ENCODE measurements at places on chromosomes 4 and X.
A peak's percentile ranks its signal among the peaks of the same experiment; 100 is the strongest.

DNA sequence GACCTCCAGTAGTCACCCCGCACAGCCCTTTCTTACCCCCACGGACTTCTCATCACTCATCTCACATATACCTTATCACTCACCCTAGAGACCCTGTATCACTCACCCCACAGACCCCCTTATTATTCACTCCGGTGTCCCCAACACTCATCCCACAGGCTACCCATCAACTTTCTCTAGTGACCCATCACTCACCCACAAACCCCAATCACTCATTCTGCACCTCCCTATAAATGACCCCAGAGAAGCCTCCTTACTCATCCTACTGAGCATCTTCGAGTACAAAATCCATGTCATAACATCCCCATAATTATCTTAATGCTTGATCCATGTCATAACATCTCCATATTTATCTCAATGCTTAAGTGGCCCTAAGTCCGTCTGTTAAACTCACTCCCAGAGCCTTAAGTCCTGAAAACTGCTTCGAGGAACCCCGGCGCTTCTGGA is 934 bp downstream of the ZNF41 start:
- DNase-seq = no peak

DNA sequence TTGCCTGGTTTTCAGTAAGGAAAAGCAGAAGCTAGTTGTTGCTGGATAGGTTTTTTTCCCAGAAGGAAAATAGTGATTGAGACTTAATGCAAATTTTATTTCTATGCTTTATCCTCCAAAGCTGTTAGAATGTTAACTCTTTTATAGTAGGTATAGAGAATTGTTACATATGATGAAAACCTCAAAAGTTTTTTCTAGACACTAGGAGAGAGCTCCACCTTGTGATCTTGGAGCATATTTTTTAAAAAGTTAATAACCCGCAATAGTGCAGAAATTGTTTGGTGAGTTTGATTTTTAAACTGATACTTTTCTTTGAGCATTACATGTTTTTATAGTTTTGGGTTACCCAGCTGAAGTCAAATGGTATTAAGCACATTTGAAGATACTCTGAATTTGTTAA is 56.5 kb downstream of the STAG2 start:
- DNase-seq = no peak

DNA sequence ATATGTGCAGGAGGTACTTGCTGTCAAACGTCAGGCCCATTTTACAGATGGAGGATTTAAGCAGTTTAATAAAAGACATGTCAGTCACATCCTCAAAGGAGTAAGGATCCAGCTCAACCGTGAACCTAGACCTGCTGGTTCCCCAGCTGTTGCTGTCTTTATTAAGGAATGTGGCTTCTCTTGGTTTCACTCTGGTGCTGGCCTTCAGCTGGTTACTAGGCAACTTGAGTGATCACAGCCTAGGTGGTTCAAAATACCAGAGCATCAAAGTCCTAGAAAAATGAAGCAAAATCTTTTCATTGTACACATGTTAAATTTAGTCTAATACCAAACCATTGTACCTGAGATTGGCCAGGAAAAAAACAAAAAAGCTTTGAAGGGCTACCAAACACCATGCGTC is 32.7 kb upstream of the GLRA2 start:
- no peak for DNase-seq

- peak; percentile 80 for DNase-seq
Measured at GRCh38 chr4:4430492-4431195, 43.7 kb downstream of the NSG1 start.

DNA sequence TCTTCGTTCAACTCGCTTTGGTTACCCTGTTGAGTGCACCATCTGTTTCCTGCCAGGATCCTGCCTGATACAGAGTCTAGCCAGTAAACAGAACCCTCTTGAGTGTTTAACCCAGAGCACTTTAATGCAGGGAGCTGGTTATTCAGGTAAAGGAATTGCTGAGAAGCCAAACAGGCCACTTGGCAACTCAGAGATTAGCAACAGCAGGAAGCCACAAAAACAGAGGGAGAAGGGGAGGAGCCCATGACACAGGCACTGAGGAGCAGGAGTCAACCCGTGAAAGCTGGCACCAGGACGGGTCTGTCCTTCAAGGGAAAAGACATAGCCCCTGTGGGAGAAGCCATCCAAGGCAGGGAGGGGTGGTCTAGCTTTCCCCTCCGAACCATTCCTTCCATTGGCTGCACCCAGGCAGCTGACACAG is 641.4 kb downstream of the ZNF674 start:
- DNase-seq = no peak

DNA sequence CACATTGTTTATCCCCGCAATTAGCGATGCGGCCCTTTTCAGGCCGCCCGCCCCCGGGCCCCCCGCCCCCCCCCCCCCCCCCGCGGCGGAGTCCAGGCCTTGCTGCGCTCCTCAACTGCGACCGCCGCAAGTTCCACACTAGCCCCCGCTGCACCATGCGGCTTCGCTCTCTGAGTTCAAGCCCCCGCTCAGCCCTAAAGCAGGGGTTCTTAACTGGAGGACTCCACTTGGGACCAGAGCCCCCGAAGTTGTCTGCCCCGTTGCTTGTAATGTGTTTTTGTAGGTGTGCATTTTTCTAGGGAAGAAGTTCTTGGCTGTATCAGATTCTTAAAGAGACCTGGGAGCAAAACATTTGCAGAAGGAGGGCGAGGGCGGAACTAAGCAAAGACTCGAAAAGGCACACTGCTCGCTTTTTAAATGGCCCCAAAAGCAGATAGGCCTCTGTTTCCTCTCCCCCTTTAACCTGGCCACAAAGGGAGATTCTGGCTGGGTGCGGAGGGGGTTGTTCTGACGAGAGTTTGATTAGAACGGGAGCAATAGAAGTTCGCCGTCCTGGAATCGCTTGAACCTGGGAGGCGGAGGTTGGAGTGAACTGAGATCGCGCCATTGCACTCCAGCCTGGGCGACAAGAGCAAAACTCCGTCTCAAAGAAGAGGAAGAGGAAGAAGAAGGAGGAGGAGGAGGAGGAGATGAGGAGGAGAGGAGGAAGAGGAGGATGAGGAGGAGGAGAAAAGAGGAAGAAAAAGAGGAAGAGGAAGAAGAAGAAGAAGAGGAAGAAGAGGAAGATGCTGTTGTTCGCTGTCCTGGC is 2.3 kb upstream of the MSX1 start:
- DNase-seq = no peak

- no peak for DNase-seq
Measured at GRCh38 chrX:37809970-37810369, 30.1 kb downstream of the CYBB start.

- no peak for DNase-seq
Measured at GRCh38 chrX:103467887-103468286, 51.4 kb downstream of the RAB40A start.

DNA sequence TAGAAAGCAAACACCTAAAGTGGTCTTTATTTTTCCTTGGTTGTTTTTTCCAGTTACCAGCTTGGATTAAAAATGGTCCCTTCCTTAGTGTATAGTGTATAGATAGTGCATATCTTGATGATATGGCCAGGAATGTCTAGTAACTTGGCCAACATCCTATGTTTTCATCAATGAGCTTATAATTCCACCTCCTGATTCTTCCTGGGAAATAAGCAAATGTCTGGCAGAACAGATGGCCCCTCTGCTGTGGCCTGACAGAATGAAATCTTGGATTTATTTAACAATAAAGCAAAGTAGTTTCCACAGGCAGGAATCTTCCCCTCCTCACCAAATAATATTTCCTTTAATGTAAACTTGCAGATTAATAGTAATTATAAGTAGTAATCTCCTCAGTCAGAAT is 6.1 kb downstream of the SCARB2 start:
- no peak for DNase-seq

GRCh38 chr4:5192271-5192670 is 141.0 kb downstream of the STK32B start:
- no peak for DNase-seq

DNA sequence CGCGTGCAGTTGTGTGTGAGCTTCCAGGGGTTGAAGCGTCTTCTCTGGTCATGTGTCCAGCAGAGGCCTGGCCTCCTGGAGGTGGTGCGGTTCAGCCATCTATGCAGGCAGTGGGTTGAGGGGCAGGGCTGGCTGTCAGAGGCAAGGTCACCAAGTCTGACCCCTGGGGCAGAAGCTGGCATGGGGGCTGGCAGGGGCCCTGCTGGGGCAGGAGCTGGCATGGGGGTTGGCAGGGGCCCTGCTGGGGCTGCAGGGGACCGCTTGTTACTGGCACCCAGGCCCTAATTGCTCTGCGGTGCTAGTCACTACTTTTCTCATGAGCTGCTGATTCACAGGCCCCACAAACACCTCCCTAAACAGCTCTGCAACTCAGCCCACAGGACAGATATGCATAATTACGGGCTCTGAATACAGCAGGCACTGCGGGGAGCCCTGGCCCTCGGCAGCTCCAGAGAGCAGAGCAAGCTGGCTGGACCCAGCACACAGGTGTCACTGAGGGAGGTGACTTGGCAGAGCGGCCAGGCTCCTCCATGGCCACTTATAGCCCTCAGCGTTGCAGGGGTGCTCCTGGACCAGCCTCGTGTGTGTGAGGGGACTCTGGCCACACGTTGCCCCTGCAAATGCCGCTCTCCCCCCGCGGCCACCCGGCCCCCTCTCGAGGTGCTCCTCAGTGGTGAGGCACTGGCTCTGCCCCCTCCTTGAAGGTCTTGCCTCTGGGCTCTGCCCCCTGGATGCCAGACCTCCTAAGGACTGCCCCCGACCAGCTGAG is 32.7 kb downstream of the CPLX1 start:
- DNase-seq = peak; percentile 14

DNA sequence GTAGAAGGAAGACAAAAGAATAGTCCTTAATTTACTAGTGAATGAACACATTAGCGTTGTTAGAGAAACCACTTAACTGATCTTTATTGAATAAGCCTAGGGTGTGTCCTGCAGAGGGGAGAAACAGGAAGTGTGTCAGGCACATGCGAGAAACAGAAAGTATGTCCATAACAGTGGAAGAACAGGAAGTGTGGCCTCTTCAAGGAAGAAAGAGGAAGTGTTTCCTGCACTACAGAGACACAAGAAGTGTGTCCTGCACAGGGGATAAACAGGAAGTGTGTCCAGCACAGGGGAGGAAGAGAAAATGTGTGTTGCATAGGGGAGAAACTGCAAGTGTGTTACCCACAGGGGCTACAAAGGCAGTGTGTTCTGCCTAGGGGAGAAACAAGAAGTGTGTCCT is 539.6 kb upstream of the PRKX start:
- no peak for DNase-seq

- no peak for DNase-seq
Measured at GRCh38 chr4:143313996-143314395, 22.7 kb upstream of the GAB1 start.

- no peak for DNase-seq
Measured at GRCh38 chr4:85952972-85953650, 406.7 kb downstream of the MAPK10 start.

GRCh38 chr4:37821953-37822605 is 4.4 kb upstream of the PGM2 start:
- DNase-seq = no peak

DNA sequence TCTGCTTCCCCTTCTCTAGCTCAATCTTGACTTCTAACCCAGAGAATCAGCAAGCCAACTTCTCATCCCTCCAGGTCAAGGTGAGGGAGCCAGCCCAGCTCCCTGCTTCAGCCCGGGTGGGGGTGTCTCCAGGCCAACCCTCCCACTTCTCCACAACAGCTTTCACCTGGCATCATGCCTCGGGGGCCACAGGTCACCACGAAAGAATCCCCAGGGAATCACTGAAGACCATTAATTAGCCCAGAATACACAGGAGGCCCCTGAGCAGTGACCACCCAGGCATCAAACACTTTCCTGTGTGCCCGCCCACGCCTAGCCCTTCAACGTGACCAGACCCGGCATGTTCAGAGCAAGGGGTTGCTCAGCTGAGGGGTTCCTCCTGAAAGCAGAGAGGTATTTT is 646.7 kb downstream of the BCOR start:
- DNase-seq = no peak

- no peak for DNase-seq
Measured at GRCh38 chr4:172061204-172061603, 248.0 kb downstream of the GALNTL6 start.

GRCh38 chr4:19254486-19254885 is 997.2 kb upstream of the SLIT2 start:
- DNase-seq = no peak

DNA sequence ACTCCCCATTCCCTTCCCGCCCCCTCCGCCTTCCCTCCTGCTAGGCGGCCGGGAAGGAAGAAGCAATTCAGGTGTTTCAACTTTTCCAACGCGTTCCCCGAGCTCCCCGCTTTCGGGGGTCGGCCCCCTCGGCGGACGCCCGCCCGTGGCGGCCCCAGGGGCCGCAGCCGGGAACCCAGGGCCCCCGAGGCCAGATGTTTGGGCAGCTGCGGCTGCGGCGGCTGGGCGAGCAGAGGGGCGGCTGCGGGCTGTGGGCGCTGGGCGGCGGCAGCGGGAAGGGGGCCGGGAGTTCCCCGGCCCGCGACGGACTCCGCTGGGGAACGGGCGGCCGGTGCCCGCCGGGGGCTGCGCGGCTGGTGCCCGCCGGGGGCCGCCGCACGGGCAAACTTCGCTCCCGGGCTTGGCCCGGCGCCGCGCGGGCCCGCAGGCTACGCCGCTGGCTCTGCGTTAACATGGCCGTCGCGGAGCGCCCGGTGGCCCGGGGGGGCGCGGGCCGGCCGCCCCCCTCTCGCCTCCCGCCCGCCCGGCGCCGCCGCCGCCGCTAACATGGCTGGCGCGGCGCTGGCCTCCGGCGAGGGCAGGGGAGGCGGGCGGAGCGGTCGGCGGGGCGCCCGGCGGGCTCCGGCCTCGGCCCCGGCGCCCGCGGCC is 510 bp downstream of the HMGB3 start:
- DNase-seq = peak; percentile 58

DNA sequence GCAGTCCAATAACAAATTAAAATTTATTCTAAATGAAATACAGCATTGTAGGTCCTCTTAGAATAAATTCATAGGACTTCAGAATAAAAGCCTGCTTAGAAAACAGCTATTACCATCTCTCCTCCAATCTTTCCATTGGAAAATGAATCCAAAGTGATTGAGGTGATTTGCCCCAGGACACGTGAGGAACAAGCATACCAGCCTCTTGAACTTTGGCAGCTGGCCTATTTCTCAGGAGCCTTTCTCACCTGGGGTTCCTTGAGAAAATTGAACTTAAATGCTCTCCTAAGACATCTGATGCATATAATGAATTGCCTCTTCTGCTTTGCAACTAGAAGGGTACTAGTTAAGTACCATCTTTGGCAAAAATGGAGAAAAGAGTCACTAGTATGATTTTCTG is 13.5 kb downstream of the ARHGAP24 start:
- DNase-seq = no peak

DNA sequence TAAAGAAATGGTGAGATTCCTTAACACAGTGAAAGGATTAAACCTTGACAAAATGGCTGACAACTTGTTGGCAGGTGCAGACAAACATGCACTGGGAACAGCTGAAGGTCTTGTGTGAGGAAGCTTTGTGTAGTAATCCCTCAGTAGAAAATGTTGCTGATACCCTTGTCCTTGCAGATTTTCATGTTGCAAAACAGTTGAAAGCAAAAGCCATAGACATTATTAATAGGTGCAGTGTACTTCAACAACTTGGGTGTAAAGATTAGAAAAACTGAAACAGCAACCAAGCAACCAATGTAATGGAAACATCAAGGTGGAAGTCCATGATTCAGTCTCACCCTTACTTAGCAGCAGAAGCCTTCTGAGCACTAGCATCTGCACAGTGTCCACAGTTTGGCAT is 29.8 kb downstream of the UGT2B7 start:
- no peak for DNase-seq
